SW480 (cell line): ENCODE measurements at places on chromosomes 6 and 20.

GRCh38 chr6:149170564-149171452 is 146.7 kb upstream of the TAB2 start:
- DNase-seq = no peak

GRCh38 chr6:35737413-35738211 is 780 bp downstream of the ARMC12 start:
- peak; percentile 80 for DNase-seq

DNA sequence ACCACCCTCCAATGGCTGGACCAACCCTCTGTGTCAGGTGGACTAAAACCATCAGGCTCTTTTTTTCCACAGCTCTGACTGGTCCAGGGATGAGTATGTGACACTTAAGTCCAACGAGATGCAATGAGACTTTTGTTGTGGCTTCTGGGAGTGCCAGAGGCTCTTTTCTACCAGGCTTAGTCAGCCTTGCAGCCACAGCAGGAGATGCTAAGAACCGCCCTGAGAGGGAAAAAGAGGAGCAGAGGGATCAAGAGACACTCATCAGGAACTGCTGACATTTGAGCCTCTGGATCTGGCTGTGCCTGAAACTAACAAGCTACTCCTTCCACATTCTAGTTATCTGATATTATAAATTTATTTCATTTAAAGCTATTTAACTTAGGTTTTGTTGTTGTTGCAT is 270.9 kb upstream of the SULF2 start:
- DNase-seq = no peak

DNA sequence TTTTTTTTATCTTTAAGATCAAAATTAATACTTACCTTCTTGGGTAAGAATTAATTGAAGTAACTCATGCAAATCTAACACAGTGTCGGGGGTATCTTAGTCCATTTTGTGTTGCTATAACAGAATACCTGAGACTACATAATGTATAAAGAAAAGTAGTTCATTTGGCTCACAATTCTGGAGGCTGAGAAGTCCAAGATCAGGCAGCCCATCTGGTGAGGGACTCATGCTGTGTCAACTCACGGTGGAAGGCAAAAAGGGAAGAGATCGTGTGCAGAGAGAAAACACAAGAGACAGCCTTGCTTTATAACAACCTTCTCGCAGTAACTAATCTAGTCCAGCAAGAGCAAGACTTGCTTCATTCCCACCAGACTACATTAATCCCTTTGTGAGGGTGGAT is 92.9 kb upstream of the VSTM2L start:
- DNase-seq = no peak

- DNase-seq = no peak
Observed at GRCh38 chr6:41471064-41471895, 74.9 kb upstream of the FOXP4 start.

- DNase-seq = no peak
Observed at GRCh38 chr20:54131675-54132611, 41.8 kb downstream of the CYP24A1 start.

- DNase-seq = no peak
Observed at GRCh38 chr20:35776513-35777101, 4.8 kb downstream of the PHF20 start.

DNA sequence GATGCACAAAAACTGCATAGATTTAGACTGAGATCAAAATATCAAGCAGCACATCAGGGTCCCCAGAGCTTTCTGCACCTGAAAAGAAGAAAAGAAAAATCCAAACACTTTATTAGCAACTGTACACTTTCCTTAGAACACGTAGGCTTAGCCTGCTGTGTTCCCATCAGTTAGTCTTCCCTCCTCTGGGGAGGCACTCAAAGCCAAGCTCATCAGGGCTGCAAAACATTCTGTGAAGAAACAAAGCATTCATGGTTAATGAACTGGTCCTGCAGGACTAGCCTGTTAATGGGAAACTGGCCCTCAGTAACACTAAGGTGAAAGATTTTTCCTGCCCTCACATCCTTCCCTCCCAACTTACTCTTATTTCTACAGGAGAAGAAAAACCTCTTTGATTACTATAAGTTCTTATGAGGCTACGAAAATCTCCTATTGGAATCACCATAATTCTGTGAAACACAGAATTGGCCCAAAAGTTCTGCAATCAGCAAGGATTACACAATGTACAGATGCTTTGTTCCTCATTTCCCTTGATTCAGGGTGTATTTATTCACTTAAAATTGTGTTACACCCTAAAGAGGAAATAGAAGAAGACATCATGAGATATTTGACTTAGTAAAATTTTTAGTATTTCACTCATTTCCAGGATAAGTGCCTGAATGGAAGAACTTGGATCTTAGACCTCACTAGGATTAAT is 901.0 kb upstream of the MAP3K7 start:
- no peak for DNase-seq

- DNase-seq = no peak
Observed at GRCh38 chr20:54472607-54473006, 2.8 kb upstream of the DOK5 start.

DNA sequence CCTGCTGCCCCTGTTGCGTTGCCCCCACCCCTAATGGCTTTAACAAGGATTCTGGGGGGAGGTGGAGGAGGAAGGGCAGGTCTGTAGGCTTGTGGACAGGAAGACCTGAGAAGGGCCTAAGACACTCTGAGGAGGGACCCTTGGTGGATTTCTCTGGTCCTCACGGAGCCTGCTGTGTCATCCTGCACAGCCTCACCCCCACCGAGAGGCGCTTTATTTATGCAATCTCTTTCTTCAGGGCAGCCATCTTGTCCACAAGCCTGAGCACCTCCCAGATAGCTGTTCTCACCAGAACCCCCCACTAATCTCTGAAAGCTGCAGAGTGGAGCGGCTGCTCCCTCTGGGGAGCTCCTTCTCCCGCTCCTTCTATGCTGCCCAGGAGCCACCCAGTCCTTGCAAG is 59.3 kb upstream of the MLN start:
- no peak for DNase-seq

GRCh38 chr20:63794614-63795013 is 36.5 kb downstream of the ZBTB46 start:
- DNase-seq = peak; percentile 74

DNA sequence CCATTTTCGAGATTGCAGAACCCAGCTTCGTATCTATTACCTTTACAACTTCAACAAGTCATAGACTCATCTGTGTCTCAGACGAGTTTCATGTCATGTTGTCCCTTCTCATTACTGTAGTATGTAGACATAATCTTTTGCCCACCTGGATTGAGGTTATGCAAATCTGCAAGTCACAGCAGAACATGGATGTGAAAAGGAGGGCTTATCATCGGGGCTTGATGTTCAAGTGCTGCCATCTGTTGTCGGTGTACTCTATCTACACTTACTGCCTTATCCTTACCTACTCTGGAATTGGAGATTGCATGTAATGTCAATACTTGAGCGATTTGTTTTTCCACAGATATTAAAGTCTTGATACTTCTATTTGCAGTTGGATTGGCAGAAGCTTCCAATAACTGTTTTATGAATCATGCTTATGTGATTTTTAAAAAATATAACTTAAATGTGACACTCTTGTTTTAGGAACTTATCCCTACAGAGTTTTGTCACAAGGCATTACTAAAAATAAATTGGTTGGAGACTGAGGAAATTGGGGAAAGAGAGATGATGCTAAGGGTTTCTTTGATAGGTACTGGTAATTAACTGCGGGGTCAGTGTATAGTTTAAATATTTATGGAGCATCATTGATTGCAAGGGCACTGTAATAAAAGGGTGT is 3.0 kb upstream of the GOPC start:
- DNase-seq = peak; percentile 76

GRCh38 chr20:60001108-60001507 is 42.9 kb downstream of the CDH26 start:
- DNase-seq = no peak

DNA sequence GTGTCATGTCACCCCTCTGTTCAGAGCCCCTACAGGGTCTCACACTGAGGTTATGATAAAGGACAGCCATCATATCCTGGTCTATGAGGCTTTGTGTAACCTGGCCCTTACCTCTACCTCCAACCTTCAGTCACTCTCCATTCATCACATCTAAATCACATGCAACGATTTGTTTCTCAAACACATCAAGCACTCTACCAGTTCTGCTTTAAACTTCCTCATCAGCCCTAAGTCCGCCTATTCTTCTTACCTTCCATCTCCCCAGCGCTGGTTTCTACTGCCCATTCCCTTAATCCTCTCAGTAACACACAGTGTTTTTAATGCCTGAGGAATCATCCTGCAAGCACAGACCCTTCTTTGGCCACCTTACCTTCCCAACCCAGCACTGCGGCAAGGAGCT is 17.9 kb upstream of the BACH2 start:
- no peak for DNase-seq

GRCh38 chr6:72238021-72238420 is 351.7 kb downstream of the RIMS1 start:
- no peak for DNase-seq

GRCh38 chr6:72466971-72467566 is 154.8 kb upstream of the KCNQ5 start:
- no peak for DNase-seq

DNA sequence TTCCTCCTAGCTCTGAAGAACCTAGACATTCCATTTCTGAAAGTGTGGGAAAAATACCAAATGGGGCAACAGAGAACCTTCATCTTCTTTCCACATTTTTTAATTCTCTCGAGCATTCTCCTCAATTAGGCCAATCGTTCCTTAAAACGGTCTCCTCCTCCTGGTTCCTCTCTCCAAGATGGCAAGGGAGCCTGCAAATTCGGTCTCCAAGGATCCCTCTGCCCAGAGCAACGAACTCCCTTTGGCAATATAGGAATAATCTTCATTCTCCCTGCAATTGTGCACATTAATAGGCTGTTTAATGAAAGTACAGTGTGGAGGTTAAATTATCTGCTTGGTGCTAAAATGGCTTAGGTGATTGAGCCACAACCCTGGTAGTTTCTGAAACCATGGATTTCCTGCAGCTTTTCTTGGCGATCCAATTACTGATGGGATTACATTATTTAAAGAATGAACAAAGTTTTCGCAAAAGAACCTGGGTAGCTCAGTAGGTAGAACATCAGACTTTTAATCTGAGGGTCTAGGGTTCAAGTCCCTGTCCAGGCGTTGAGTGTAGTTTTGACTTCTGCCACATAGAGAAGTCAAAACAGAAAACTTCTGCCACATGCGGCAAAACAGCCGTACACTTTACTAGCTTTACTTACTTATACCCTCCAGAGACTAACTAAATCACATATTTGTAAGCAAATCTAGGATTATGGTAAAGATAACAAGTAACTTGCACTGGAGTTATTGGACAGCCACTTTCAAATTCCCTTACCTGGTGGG is 102.9 kb upstream of the ZNF184 start:
- DNase-seq = no peak

DNA sequence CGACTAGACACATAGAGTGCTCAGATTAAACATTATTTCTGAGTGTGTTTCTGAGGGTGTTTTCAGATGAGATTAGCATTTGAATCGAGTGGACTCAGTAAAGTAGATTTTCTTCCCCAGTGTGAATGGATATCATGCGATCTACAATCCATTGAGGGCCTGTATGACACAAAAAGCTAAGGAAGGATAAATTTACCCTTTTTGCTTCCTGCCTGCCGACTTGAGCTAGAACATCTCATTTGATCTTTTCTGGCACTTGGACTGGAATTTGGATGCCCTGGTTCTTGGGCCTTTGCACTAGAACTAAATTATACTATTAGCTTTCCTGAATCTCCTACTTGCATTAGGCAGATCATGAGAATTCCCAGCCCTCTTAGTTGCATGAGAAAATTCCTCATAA is 675.8 kb downstream of the DOK5 start:
- DNase-seq = no peak

- no peak for DNase-seq
Observed at GRCh38 chr6:3804964-3805363, 44.2 kb upstream of the FAM50B start.

- DNase-seq = no peak
Observed at GRCh38 chr6:133608620-133609019, 280.3 kb upstream of the TCF21 start.

DNA sequence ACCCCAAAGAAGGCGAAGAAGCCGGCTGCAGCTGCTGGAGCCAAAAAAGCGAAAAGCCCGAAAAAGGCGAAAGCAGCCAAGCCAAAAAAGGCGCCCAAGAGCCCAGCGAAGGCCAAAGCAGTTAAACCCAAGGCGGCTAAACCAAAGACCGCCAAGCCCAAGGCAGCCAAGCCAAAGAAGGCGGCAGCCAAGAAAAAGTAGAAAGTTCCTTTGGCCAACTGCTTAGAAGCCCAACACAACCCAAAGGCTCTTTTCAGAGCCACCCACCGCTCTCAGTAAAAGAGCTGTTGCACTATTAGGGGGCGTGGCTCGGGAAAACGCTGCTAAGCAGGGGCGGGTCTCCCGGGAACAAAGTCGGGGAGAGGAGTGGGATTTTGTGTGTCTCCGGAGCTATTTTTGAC is 69.6 kb downstream of the HFE start:
- DNase-seq = no peak

GRCh38 chr6:55953335-55953734 is 77.9 kb upstream of the BMP5 start:
- DNase-seq = peak; percentile 45

GRCh38 chr6:21748343-21749056 is 154.9 kb downstream of the SOX4 start:
- peak; percentile 39 for DNase-seq

GRCh38 chr6:163963205-163964120 is 548.9 kb downstream of the QKI start:
- DNase-seq = no peak

GRCh38 chr6:47264775-47265184 is 44.9 kb downstream of the TNFRSF21 start:
- no peak for DNase-seq

- DNase-seq = no peak
Observed at GRCh38 chr6:89734526-89734925, 85.1 kb downstream of the MDN1 start.
